Inflammatory macrophage treated with lipopolysaccharide for 4 hours (primary cell): ENCODE measurements at places on chromosomes 7 and 10.

DNA sequence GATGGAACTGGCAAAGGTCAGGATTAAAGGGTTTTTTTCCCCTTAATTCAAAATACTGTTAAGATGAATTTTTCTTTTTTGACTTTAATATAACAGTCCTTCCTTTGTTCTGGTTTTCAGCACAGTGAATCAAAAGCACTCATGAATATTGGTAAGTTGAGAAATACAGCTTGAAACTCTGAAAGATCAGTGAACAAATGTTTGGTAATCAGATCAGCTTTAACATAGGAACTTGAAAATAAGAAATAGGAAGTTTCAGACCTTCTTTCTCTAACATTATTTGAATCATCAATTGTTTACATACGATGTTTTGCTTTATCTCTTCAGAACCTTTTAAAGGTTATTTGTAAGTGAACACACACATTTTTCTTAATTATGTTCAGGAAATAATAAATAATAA, 90.5 kb downstream of the SGMS1 start:
- peak; percentile 54 for DNase-seq

DNA sequence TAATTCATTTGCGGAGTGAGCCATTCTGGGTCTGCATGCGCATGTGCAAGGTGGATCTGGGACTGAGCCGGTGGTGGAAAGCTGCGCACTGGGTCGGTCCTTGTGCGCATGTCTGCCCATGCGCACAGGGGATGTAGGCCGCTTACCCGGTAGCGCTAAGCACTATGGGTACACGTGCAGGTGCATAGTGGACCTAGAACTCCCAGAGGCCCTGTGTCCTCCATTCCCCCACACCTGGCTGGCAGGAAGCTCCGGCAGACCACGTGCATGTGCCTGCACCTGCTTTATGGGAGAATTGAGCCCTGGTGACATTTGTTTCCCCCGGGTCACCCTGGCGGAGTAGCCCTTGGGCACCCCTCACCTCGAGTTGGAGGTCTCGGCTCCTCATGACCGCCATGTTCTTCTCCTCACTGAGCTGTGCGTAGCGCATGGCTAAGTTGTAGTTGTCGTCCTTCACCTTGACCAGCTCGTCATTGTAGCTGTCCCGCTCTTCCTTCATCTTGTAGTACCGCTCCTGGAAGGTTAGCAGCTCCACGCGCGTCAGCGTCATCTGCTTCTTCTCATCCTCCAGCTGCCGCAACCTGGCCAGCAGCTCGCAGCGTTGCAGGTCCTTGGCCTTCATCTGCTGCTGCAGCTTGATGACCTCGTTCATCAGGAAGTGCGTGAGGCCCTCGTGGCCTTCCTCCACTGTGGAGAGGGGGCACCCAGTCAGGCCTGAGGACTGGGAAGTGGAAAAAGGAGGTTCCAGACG, 99.6 kb downstream of the CARD11 start:
- DNase-seq: no peak

- no peak for DNase-seq
These were observed 117.1 kb upstream of the DIP2C start for GRCh38 chr10:806451-807162.

DNA sequence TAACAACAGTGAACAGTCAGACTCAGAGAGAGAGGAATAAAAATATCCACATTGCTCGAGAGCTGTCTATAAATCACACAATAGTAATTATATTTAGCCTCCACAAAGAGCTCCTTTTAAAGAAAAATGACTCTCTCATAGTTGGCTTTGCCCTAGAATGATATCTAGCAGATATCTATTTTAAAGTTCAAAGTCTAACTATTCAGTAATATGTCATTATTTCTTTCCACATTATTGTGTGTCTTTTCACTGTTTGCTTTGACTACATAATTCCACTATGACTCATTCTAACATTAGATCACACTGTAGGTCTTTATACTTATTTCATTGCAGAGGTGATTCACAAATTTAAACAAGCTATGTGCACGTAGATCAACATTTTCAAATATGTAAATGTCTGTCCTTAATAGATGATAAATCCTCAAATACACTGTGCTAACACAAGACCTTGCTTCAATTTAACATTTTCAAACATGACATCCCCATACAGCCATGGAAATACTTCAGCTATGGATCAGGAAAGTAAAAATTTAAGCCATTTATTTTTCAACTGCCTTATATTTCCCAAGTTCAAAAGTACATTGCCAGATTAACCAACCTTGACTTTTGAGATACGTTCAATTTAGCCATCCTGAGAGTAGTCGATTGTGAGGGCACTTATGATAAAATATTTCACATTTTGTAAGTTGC, 99.9 kb upstream of the AKR1E2 start:
- DNase-seq: peak; percentile 4

DNA sequence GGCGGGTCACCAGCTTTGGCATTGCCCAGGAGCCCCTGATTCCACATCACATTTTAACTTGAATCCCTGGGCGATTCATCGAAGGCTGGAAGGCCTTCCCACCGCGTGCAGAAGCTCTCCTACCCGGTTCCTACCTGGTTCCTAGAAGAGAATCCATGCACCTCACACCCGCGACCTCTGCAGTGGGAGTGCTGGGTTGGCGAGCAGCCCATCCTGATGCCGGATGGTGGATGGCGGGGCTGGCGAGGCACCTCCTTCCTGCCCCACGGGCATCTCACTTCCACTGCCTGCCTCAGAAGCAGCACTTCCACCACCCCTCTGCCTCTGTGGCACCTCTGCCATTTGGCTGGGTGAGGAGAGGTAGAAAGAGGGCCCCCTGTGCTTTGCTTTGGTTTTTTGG, 32.0 kb downstream of the NUB1 start:
- DNase-seq: no peak

DNA sequence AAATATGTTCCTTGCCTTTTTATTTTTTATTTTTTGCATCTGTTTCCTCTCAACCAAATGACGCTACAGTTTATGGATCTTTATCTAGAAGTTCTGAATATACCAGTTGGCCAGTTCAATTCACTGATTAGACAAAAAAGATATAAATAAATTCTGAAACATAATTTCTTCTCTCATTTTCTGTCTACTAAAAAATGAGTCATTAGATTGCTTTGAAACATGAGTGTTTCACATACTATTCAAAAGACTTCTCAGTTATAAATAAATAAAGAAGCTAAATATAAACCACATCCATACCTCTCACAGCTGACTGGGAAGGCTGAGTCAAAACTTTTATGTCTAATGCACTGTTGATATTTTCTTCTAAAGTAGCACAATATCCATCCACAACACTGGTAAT, 97.6 kb upstream of the GPR22 start:
- no peak for DNase-seq

- DNase-seq: no peak
These were observed 104.5 kb upstream of the PCLO start for GRCh38 chr7:83267141-83267631.

DNA sequence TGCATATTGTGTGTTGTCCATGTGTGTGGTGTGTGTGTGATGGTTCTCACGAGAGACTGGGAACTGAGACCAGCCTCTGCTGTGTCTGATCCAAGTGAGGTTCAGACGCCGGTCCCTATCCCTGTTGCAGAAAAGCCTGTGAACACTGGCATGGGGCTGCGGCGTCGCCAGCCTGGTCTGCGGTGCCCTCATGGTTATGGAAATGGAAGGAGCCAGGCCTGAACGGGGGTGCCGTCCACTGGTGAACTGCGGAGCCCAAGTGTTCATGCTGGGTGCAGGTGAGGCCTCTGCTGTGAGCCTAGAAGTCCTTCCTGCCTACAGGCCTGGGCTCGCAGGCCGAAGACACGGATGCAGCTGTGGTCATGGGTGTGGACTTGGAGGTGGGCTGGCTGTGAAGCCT, 18.7 kb upstream of the NCAPG2 start:
- no peak for DNase-seq

- no peak for DNase-seq
These were observed 296.7 kb downstream of the BBS9 start for GRCh38 chr7:33425929-33426678.

DNA sequence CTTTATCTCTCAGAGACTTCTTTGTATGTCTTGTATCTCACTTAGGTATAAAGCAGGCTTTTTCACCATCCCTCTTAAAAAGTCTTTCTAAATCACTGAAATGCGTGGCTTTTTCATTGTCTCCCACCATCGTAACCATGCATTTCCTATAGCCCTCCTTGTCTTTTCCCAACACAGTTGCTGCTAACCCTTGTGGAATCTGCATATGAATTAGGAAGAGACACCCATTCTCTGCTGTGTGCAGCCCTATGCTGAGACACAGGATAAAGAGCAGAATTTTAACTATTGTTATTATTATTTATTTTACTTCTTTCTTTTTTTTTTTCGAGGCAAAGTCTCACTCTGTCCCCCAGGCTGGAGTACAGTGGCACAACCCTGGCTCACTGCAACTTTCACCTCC, 804.3 kb upstream of the COBL start:
- no peak for DNase-seq

- no peak for DNase-seq
These were observed 81.0 kb upstream of the LRRC4 start for GRCh38 chr7:128112018-128112780.

DNA sequence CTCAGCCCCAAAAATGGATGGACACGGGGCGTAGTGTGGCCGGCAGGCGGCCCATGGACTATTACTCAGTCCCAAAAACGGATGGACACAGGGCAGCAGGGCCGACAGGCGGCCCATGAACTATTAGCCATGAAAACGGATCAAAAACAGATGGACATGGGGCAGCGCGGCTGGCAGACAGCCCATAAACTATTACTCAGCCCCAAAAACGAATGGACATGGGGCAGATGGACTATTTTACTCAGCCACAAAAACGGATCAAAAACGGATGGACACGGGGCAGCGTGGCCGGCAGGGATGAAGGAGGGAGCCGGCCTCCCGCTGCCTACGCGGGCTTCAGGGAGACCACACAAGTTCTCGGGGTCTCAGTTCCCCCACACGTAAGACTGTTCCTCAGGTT, 32.9 kb downstream of the GPER1 start:
- no peak for DNase-seq

DNA sequence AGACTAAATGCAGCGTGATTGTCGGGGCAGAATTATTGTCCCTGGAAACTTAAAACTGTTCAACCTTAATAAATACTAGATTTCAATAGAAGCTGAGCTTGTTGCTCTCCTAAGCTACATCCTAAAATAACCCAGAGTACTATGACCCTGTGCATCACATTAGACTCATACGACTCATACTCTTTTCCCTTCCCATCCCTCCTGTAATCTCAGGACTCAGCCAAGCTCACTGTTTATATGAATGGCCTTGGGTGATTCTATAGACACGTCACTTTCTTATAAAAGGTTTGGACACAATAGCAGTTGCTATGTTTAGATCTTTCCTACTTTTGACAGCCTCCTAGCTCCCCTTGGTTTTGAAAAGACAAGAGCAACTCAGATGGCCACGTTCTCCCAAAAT, 17.2 kb downstream of the TCF7L2 start:
- DNase-seq: no peak

GRCh38 chr7:123798532-123799188, 46.3 kb upstream of the HYAL4 start:
- DNase-seq: no peak

- DNase-seq: peak; percentile 98
These were observed 4.0 kb upstream of the LEP start for GRCh38 chr7:128236924-128237586.

DNA sequence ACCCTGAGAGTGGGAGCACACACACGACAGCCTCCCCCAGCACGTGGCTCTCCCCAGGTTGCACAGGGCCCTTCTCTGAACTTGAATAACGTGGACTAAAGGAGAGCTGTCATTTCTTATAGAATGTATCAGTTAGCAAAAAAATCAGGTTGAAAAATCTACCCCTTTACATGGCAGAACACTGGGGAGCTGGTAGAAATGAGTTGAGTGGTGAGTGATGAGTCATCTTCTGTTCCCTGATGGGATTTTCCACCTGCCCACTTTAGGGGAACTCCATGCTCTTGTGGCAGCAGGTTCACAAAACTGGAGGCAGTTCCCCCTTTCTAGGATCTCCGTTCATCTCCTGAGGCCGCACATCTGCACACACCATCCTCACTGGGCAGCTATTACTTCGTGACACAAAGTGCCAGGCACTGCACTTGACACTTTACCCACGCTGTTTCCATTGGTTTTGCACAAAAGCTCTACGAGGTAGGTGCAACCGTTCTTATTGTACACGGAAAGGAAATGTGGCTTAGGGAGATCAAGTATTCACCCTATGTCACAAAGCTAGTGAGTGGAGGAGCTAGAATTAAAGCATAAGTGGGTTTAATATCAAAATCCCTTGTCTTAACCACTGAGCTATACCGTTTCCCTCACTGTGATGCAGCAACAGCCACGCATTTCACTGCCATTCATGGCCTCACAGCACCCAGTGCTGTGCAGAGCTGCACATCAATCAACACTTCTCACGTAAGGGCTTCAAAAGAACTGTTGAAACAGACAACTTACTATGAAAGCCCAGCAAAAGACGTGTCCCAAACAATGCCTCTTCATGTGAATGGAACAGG, 80.2 kb downstream of the RNF216 start:
- peak; percentile 78 for DNase-seq

DNA sequence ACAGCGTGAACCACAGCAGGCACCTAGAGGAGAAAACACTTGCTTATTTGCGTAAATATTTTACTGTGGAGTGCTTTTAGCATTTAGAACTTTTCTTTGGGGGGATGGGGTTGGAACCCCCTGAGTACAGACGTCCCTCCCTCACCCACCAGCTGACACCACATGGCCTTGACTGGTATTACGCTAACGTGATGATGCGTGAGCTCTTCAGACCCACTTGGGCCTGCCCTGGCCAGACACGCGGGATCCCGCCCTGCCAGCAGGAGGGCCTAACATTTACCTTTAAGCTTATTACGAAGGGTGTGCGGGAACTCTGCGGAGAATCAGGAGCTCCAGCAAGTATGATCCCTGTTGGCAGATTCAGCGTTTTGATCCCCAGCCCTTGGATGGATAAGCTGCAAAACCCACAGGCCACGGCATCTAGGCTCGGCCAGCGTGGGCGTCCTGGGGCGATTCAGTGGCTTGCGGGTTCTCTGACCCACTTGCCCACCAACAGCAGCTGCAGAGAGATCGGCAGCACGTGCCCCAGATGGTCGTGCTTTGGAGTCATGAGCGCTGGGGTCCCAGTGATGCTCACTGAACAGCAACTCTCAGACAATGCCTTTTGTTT, 545.5 kb upstream of the FOXK1 start:
- DNase-seq: no peak

GRCh38 chr7:39678930-39679709, 55.7 kb downstream of the RALA start:
- DNase-seq: peak; percentile 30

- no peak for DNase-seq
These were observed 198.3 kb upstream of the YAE1 start for GRCh38 chr7:39367943-39368342.

DNA sequence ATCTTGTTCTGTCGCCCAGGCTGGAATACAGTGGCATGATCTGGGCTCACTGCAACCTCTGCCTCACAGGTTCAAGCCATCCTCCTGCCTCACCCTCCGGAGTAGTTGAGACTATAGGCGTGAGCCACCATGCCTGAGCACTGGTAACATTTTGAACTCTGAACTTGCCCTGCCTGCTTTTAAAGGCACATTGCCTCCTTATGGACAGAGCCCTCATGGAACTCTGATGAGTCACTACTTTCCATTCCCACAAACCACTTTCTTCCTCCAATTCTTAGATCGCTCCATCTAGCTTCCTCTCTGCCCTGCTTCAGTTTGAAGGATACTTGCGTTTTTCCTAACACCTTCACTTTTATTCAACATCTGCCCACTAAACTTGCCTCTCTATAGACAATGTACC, 38.1 kb downstream of the PRPS1L1 start:
- peak; percentile 17 for DNase-seq
